ENCODE measurements at places on chromosomes 16 and 17. TPM values are rescaled to one million over a fixed set of nuclear protein-coding genes. Genes with fewer than 3 reads are reported as not detected.

DNA sequence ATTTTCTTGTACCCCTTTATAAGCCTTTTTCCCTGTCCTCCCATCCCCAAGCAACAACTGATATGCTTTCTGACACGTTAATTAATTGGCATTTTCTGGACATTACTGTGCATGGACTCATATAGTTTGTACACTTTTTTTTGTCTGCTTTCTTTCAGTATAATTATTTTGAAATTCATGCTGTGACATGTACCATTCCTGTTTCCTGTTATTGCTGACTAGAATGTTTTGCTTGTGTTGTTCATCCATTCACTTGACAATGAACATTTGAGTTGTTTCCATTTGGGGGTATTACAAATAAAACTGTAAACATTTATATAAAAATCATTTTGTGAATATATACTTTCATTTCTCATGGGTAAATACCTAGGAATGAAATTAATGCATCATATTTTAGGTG lies 50.6 kb downstream of the RBBP6 start:
- peak; percentile 70 for DNase-seq

Gene PRRT2
- total RNA-seq: not detected

- peak; percentile 21 for DNase-seq
These were observed 22.0 kb downstream of the KPNA2 start for GRCh38 chr17:68057531-68057952.

Gene FNDC8
- total RNA-seq: not detected

- DNase-seq: no peak
These were observed 660 bp downstream of the RBBP6 start for GRCh38 chr16:24539850-24540601.
